PC-3 (cell line): ENCODE measurements at places on chromosomes 12 and 14.

DNA sequence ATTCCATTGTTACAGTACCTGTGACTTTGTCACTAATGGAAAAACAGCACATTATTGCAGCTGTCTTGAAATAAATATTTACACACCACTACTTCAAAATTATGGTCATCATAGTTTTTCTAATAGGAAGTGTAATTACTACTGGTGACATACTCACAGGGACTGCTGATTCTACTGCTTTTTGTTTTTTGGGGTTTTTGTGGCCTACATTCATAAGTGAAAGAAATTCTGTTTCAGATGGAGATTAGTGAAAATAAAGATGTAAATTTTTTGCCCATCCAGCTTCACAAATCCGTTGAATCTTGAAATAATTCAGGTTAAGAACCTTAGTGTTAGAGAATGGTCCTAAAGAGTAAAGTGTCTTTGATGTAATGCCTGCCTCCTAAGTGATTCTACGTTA lies 17.5 kb downstream of the KNTC1 start:
- H3K4me3 ChIP-seq = no peak overlapping the region
- no peaks in the 10 kb centered on the region for H3K4me1 ChIP-seq
- no peaks in the 10 kb centered on the region for H3K27me3 ChIP-seq
- no peak for DNase-seq
- H3K36me3 ChIP-seq = peaks cover 40% of the 10 kb centered on the region

DNA sequence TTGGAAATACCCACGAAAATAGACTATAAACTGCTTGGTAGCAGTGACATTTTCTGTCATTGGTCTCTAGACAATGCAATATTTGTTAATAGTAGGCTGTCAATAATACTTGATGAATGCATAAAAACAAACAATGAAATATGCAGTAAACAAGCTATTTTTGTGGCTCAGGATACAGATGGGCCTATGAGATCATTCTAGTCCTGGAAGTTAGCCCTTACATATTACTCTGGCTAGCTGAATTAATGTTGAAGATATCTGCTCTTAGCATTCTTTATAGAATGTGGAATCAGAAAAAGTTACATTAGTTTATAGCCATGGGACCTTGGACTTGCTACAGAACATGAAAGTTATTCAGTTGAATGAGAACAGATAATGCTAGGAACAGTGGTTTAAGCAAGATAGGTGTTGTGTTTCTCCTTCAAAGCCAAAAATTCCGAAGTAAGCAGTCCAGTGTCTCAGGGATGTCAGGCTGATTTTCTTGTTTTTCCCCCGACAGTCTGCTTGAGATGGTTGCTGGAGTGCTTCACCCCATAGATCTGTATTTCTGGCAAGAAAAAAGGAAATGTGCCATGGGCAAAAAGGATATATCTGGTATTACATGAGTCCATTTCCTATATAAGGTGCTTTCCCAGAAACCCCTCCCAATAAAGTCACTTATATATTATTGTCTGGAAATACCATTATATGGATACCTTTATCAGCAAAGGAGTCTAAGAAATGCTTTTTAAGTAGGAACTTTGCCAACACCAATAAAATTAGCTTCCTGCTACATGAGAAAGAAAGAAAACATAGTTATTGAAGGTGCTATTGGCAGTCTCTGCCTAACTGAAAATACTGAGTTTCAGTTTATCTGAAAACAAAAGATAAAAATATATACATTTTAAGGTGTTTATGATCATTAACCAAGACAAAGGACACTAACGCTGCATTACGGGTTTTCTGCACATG lies 619.4 kb upstream of the ATP2B1 start:
- no peak overlapping the region for H3K27ac ChIP-seq
- no peaks in the 10 kb centered on the region for H3K27me3 ChIP-seq
- H3K4me3 ChIP-seq = no peak overlapping the region
- H3K4me1 ChIP-seq = peaks cover 8% of the 10 kb centered on the region
- H3K36me3 ChIP-seq = no peaks in the 10 kb centered on the region

- DNase-seq = no peak
- peak overlapping the region; percentile 84 for H3K27ac ChIP-seq
- peaks cover 38% of the 10 kb centered on the region for H3K4me1 ChIP-seq
- no peaks in the 10 kb centered on the region for H3K36me3 ChIP-seq
Measured at GRCh38 chr12:89389755-89390661, 37.7 kb upstream of the DUSP6 start.

DNA sequence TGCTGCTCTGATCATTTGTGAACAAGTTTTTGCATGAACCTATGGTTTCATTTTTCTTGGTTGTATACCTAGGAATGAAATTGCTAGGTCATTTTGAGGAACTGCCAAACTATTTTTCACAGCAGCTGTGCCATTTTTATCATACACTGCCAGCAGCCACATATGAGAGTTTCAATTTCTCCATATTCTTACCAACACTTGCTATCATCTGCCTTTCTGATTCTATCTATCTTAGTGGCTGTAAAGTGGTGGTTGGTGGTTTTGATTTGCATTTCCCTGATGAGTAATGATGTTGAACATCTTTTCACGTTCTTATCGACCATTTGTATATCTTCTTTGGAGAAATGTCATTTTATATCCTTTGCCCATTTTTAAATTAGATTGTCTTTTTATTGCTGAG lies 146.1 kb downstream of the C12orf75 start:
- no peaks in the 10 kb centered on the region for H3K27me3 ChIP-seq
- no peak overlapping the region for H3K27ac ChIP-seq
- no peaks in the 10 kb centered on the region for H3K36me3 ChIP-seq

GRCh38 chr12:117674313-117674712 lies 294.5 kb downstream of the KSR2 start:
- no peaks in the 10 kb centered on the region for H3K36me3 ChIP-seq
- H3K27me3 ChIP-seq = no peaks in the 10 kb centered on the region
- H3K27ac ChIP-seq = no peak overlapping the region

- no peak overlapping the region for H3K27ac ChIP-seq
- no peak overlapping the region for H3K4me3 ChIP-seq
- H3K36me3 ChIP-seq = no peaks in the 10 kb centered on the region
- DNase-seq = peak; percentile 80
Measured at GRCh38 chr12:80321653-80322052, 122.4 kb upstream of the PTPRQ start.

DNA sequence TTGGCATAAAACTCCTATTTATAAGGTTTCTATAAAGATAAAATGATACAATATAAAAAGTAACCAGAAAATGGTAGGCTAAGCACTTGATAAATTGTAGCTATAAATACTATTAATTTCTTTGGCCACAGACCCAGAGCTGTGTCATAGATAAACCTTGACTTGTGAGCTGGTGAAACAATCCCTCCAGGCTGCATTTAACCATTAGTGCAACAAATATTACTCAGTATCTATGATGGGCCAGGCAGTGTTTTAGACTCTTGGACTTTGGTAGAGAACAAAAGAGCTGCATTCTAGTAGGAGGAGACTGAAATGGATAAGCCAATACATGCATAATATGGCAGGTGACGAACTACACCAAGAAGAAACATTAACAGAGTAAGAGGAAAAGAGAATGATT lies 178.1 kb downstream of the BTG1 start:
- H3K36me3 ChIP-seq = no peaks in the 10 kb centered on the region
- no peak overlapping the region for H3K4me3 ChIP-seq
- H3K27ac ChIP-seq = no peak overlapping the region
- no peaks in the 10 kb centered on the region for H3K27me3 ChIP-seq
- no peak for DNase-seq

DNA sequence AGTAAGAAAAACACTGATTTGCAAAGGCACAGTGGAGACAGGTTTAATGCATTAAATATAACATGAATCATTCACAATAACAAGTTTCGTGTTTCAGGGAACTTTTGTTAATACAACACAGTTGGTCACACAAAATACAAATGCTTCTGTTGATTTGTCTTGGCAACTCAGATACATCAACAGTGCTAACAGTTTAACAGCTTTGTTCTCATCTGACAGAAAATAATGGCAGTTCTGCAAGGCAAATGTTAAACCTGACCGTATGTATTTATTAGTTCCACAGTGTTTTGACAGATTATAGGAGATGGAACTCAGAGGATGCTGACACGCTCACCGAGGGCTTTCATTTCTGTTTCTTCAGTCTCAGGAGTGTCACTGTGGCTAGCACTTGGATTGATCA lies 350.7 kb downstream of the PRKD1 start:
- no peak for DNase-seq
- no peaks in the 10 kb centered on the region for H3K4me1 ChIP-seq

- H3K4me3 ChIP-seq = no peak overlapping the region
- H3K36me3 ChIP-seq = no peaks in the 10 kb centered on the region
- no peaks in the 10 kb centered on the region for H3K27me3 ChIP-seq
Measured at GRCh38 chr12:57890191-57891115, 43.9 kb upstream of the CTDSP2 start.

- peaks cover 23% of the 10 kb centered on the region for H3K27me3 ChIP-seq
- H3K27ac ChIP-seq = no peak overlapping the region
- no peaks in the 10 kb centered on the region for H3K36me3 ChIP-seq
- H3K4me1 ChIP-seq = peaks cover 13% of the 10 kb centered on the region
Measured at GRCh38 chr12:132600048-132601032, 10.0 kb downstream of the LRCOL1 start.

- H3K27ac ChIP-seq = no peak overlapping the region
- no peaks in the 10 kb centered on the region for H3K27me3 ChIP-seq
- H3K4me1 ChIP-seq = peaks cover 16% of the 10 kb centered on the region
- H3K4me3 ChIP-seq = no peak overlapping the region
- H3K36me3 ChIP-seq = no peaks in the 10 kb centered on the region
Measured at GRCh38 chr14:68241862-68242487, 422.4 kb downstream of the RAD51B start.

DNA sequence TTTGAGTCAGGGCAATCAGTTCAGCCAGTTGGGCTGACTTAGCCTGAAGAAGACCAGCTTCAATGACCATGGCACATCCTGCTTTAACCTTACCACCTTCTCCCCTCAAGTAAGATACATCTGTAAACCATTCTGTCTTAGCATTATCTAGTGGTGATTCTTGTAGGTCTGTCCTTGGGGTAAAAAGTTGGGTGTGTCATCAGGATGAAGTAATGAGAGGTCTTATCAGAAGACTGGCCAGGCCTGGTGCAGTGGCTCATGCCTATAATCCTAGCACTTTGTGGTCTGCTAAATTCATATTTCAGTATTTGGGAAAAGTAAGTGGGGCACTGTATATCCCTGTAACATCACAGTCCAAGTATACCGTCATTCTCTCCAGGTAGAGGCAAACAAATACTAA lies 19.1 kb downstream of the SINHCAF start:
- no peak overlapping the region for H3K27ac ChIP-seq
- no peak for DNase-seq
- no peaks in the 10 kb centered on the region for H3K27me3 ChIP-seq
- peaks cover 27% of the 10 kb centered on the region for H3K36me3 ChIP-seq
- H3K4me1 ChIP-seq = peaks cover 4% of the 10 kb centered on the region; the same call in 1 of the 2 replicates

- no peaks in the 10 kb centered on the region for H3K36me3 ChIP-seq
- H3K4me1 ChIP-seq = peaks cover 53% of the 10 kb centered on the region
- H3K4me3 ChIP-seq = peak overlapping the region; percentile 87
- DNase-seq = no peak
Measured at GRCh38 chr12:79687711-79688260, 3.0 kb downstream of the PAWR start.

DNA sequence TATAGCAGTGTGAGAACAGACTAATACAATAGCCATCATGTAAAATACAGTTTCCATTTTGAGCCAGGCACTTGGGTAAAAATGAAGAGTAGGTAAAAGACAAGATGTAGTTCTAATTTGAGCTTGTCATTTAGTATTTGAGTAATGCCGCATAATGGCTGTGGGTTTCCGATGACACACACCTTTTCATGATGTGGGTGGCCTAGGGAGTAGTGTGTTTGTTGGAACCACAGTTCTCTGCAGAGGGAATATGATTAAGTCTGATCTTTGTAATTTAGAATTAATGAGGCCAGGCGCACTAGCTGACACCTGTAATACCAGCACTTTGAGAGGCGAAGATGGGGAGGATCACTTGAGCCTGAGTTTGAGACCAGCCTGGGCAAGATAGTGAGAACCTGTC lies 61.8 kb downstream of the RCOR1 start:
- H3K4me1 ChIP-seq = peaks cover 26% of the 10 kb centered on the region
- H3K27me3 ChIP-seq = no peaks in the 10 kb centered on the region
- H3K36me3 ChIP-seq = no peaks in the 10 kb centered on the region
- no peak overlapping the region for H3K4me3 ChIP-seq
- peak overlapping the region; percentile 24 for H3K27ac ChIP-seq
- DNase-seq = peak; percentile 64

DNA sequence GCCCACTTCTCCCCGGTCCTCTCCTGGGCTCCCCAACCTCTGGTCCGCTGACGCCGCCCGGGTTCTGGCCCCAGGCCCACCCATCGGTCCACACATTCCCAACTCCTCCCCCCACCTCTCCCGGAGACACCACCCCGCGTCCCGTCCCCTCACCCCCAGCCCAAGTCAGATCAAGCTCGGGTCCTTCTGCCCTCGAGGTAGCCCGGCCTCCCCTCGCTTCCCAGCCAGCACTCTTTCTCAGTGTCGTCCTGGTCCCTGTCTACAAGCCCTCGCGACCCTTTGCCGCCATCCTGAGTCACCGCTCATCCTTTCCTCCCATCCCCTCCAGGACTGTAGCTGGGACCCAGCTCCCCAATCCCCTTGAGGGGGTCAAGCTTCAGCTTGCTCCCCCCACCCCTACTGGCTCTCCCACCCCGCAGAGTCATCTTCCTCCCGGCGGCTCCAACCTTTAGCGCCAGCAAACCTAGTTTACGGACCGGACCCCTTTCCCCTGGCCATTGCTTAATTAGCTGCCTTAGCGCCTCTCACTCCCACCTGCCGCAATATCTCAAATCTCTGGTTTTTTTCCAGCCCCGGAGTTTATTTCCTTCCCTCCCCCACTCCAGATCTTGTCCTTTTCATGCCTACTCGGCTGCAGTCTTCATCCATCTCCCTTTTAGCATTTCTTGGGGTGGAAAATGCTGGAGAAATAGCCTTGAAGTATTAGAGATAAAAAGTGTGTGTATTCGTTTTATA lies 1.1 kb downstream of the PPP4R4 start:
- DNase-seq = no peak
- H3K27ac ChIP-seq = no peak overlapping the region
- no peaks in the 10 kb centered on the region for H3K36me3 ChIP-seq
- no peaks in the 10 kb centered on the region; the same call in 1 of the 2 replicates for H3K4me1 ChIP-seq
- no peak overlapping the region for H3K4me3 ChIP-seq

GRCh38 chr12:93243382-93243688 lies 134.4 kb upstream of the NUDT4 start:
- no peak overlapping the region for H3K4me3 ChIP-seq
- H3K4me1 ChIP-seq = no peaks in the 10 kb centered on the region
- no peaks in the 10 kb centered on the region for H3K27me3 ChIP-seq
- DNase-seq = no peak
